ENCODE measurements at places on chromosomes 12 and 14. TPM values are rescaled to one million over a fixed set of nuclear protein-coding genes. Genes with fewer than 3 reads are reported as not detected.
A peak's percentile ranks its signal among the peaks of the same experiment; 100 is the strongest.

- no peak overlapping the region for H3K27ac ChIP-seq
- no peaks in the 10 kb centered on the region for H3K4me1 ChIP-seq
- peak; percentile 66 for DNase-seq
- no peak overlapping the region for H3K4me3 ChIP-seq
- no peaks in the 10 kb centered on the region for H3K36me3 ChIP-seq
Observed at GRCh38 chr12:94603434-94604365, 46.7 kb downstream of the TMCC3 start.

DNA sequence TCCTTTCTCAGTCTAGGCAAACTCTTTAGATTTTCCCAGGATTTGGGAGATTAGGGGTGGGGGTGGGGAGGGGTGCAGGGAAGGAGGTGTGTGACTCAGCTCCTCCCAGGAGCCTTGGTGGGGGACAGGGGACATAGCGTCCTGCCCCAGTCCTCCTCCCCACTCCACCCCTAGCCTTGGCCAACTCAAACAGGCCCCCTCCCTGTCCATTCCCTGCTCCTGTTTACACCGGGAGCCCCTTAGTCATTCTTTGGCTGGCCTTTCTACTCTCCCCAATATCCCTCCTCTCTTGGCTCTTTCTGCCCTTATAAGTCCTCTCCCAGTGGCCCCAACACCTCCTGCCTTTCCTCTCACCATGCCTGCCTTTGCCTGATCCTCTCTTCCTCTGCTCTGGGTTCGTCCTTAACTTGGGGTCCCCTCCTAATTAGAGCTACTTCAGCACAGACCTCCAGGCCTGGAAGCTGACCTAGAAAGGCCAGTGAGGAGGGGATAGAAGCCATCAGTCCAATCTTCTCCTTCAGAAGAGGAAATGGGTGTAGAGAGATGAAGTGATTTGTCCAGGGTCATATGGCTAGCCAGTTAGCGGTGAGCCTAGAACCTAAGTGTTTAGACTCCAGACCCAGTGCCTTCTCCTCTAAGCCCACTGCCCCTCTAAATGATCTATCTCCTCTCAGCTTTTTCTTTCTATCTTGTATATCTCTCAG is 2.3 kb upstream of the ITGA5 start:
- peaks cover 40% of the 10 kb centered on the region for H3K4me1 ChIP-seq
- H3K27ac ChIP-seq, result no peak overlapping the region
- no peak for DNase-seq
- H3K36me3 ChIP-seq, result no peaks in the 10 kb centered on the region
- no peak overlapping the region for H3K4me3 ChIP-seq

GRCh38 chr12:113268136-113268535 is 46.9 kb downstream of the TPCN1 start:
- peaks cover 50% of the 10 kb centered on the region for H3K36me3 ChIP-seq
- no peak for DNase-seq
- peaks cover 23% of the 10 kb centered on the region for H3K4me1 ChIP-seq
- H3K27ac ChIP-seq, result no peak overlapping the region

GRCh38 chr12:33012226-33012625 is 115.6 kb upstream of the PKP2 start:
- H3K27me3 ChIP-seq, result peaks cover 2% of the 10 kb centered on the region
- H3K27ac ChIP-seq, result no peak overlapping the region
- no peak overlapping the region for H3K4me3 ChIP-seq

DNA sequence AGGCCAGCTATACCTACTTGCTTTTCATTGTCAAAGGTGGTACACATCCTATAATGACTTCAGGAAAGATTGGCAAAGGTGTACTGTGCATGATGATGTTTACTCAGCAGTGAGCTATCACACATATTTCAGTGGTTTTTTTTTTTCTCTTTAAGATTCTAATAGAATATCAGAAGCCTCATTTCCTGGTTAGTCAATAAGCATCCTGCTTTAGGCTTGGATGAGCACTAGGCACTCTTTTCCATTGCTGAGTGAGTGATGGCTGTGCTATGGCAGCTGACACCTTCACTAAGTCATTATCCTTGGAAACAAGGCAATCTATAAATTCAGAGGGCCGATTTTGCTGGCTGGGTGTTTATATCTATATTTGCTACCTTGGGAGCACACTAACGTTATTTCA is 161.1 kb upstream of the RASSF8 start:
- DNase-seq, result no peak
- peaks cover 4% of the 10 kb centered on the region for H3K4me1 ChIP-seq
- no peaks in the 10 kb centered on the region for H3K27me3 ChIP-seq

DNA sequence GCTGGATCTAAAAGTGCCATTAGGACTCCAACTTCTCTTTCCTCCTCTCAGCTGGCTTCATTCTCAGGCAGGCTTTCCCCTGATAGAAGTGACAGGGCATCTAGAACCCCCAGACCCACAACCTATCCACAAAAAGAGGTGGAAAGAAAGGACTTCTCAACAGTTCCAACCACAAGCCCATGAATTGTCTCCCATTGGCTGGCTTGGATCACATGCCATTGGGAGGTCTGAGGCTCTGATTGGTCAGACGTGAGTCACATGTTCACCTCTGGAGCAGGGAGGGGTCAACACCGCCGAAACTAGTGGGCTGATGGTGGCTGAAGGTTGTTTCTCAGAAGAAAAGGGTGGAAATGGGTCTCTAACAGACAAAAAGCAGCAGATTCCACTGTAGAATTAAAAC is 47.2 kb downstream of the DRAM1 start:
- no peak overlapping the region for H3K27ac ChIP-seq
- H3K4me1 ChIP-seq, result no peaks in the 10 kb centered on the region
- H3K27me3 ChIP-seq, result peaks cover 6% of the 10 kb centered on the region
- H3K4me3 ChIP-seq, result no peak overlapping the region

GRCh38 chr12:105983622-105984320 is 155.0 kb downstream of the NUAK1 start:
- no peaks in the 10 kb centered on the region for H3K36me3 ChIP-seq
- no peak overlapping the region for H3K4me3 ChIP-seq
- H3K4me1 ChIP-seq, result no peaks in the 10 kb centered on the region
- no peak for DNase-seq

Gene BCAT1
- total RNA-seq, result 53.3 TPM

Gene EPYC
- not detected for total RNA-seq

Gene KRT3
- not detected for total RNA-seq

Gene EGLN3
- total RNA-seq, result 4.2 TPM
